ENCODE measurements at places on chromosomes 13 and 19.
A peak's percentile ranks its signal among the peaks of the same experiment; 100 is the strongest.

GRCh38 chr19:3708207-3708931 is at the start of gene TJP3:
TJP3 (plus strand) TSS chr19:3708384; CDS start chr19:3728433, 20,049 bp downstream.
- no peak for DNase-seq

DNA sequence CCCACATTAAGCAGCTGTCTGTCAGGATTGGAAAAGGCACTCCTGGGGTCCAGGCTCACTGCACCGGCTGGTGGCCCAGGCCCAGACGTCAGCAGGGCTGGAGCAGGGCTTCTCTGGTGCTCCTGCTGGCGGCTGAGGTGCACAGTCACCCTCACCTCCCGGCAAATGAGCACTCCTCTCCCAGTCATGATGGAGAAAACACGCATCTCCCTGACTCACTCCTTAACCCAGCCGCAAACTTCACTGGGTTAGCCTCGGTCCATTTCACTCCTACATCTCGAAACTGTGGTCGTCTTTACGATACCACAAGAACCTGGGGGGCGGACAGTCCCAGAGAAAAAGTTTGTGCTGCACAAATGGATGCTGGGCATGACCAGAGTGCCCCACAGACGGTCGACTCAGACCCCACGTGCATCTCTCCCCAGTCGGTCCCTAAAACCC is 3.3 kb upstream of the RASA3 start:
- DNase-seq, result no peak

DNA sequence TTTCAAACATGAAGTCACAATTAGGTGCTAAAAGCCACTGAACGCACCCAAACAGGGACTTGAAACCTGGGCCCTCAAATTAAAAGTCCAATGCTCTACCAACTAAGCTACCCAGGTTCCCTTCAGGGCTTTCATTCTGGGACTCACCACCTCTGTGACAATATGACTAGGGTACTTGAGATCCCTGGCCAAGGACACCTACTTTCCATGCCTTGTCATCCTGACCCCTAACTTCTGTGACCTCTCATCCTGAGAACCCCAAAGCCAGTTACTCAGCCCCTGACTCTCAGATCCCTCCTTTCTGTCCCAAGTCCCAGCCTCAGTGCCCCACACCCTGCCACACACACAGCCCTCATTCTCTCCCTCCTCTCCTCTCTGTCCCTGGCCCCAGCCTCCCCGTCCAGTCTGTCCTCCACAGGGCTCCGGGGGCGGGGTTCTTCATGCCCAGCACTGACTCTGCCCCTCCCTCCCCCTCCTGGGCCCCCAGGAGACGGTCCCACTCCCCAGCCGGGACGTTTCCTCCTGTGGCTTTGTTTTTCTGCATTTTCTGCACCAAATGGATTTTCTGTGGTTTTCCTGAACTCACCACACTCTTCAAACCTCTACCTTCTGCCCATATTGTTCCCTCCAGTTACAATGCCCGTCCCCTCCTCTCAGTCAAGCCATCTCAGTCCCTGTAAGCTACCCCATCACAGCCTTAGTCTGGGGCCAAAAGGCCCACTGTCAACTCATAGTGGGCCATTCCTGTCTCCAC is 7.0 kb downstream of the RCN3 start:
- no peak for DNase-seq

GRCh38 chr13:72508392-72508791 is 219.0 kb downstream of the MZT1 start:
- no peak for DNase-seq

DNA sequence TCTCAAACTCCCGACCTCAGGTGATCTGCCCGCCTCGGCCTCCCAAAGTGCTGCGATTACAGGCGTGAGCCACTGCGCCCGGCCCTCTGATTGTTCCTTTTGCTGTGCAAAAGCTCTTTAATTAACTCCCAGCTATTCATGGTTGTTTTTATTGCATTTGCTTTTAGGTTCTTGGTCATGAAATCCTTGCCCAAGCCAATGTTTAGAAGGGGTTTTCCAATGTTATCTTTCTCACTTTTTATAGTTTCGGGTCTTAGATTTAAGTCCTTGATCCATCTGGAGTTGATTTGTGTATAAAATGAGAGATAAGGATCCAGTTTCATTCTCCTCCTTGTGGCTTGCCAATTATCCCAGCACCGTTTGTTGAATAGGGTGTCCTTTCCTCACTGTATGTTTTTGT is 19.2 kb upstream of the GRTP1 start:
- no peak for DNase-seq

GRCh38 chr13:50208826-50209335 is 193.6 kb downstream of the KCNRG start:
- DNase-seq, result peak; percentile 91

GRCh38 chr13:109357751-109358471 is 428.5 kb downstream of the IRS2 start:
- DNase-seq, result peak; percentile 57

DNA sequence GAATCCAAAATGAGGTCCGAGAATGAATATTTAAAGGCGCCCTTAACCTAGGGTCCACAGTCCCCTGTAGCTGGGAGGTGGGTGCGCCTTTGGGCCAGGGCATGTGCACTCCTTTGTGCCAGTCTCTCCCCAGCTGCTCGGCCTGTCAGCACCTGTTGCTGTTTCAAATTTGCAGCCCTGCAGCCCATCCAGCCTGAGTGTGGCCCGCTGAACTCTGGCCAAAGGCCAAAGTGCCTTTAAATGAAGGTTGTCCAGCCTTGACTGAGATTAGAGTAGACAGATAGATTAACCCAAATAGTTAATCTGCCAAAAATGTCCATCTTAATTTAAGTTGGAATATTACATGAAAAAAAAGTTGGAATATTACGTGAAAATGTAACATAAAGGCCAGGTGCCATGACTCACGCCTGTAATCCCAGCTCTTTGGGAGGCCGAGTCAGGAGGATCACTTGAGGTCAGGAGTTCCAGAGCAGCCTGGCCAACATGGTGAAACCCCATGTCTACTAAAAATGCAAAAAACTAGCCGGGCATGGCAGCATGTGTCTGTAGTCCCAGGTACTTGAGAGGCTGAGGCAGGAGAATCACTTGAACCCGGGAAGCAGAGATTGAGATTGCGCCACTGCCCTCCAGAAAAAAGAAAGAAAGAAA is 25.3 kb downstream of the TPT1 start:
- no peak for DNase-seq

DNA sequence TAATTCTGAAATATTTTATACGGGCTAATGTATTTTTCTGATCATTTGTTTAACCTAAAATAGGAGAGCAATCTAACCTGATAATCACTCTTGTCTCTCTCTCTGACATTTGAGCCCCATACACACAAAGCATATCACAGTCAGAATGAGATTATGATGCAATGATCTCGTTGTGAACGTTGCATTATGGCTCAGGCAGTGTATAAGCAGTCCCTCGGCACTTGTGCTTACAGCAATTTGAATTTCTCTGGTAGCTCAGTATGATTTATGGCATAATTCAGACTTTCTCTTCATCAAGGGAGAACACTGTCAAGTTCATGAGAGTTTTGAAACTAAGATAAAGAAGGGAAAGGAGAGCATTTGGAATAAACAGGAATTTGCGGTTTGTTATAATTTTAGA is 256.1 kb downstream of the DACH1 start:
- no peak for DNase-seq

GRCh38 chr13:101306773-101307172 is 109.5 kb downstream of the NALCN start:
- no peak for DNase-seq

GRCh38 chr19:47124937-47125668 is 5.5 kb upstream of the SAE1 start:
- peak; percentile 82 for DNase-seq

DNA sequence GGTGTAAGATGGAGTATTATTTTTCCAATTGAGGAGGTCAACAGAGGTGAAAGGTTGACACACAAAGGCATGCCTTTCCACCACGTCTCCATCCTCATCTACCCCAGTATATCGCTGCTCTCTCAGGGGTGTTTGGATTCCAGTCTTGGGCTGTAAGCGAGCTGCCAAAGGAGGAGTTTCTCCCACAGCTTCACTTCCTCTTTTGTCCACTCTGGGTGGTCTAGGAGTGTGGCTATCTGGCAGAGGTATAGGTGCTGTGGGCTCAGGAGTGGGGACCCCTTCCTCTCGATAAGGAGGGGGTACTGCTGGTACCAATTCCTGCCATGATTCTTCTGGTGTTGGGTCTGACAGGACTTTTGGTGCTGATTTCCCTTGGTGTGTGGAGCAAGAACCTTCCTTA is 39.4 kb downstream of the ZNF846 start:
- no peak for DNase-seq

- DNase-seq, result no peak
Observed at GRCh38 chr19:7743425-7743841, 3.9 kb downstream of the CD209 start.

DNA sequence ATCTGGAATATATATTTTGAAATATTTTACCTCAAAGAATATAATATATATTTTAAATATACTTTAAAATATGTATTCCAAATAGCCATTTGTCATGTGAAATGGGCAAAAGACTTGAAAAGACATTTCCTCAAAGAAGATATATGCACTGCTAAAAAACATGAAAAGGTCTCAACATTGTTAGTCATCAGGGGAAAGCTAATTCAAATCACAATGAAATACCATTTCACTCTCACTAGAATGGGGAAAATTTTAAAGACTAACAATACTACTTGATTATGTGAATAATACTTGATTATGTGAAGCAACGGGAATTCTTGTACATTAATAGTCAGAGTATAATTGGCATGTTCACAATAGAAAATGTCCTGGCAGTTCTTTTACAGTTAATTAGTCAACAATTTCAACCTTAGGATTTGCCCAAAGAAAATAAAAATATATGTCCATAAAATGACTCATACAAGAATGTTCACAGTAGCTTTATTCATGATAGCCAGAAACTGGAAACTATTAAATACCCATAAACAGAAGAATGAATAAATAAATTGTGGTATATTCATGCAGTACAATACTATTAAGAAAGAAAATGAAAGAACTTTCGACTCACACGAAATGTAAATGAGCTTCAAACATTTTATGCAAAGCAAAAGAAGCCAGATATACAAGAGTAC is 6.8 kb upstream of the KBTBD6 start:
- peak; percentile 23 for DNase-seq

- DNase-seq, result no peak
Observed at GRCh38 chr19:34454685-34455084, 26.5 kb downstream of the UBA2 start.

DNA sequence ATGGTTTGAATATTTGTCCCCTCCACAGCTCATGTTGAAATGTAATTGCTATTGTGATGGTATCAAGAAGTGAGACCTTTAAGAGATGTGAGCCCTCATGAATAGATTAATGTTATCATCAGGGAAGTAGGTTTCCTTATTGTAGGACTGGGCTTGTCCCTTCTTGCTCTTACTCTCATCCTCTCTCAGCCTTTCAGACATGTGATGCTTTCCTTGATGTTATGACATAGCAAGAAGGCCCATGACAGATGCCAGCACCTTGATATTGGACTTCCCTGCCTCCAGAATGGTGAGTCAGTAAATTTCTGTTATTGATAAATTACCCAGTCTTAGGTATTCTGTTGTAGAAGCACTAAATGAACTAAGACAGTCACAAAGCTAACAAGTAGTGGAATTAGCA is 5.7 kb upstream of the ZMYM2 start:
- no peak for DNase-seq

DNA sequence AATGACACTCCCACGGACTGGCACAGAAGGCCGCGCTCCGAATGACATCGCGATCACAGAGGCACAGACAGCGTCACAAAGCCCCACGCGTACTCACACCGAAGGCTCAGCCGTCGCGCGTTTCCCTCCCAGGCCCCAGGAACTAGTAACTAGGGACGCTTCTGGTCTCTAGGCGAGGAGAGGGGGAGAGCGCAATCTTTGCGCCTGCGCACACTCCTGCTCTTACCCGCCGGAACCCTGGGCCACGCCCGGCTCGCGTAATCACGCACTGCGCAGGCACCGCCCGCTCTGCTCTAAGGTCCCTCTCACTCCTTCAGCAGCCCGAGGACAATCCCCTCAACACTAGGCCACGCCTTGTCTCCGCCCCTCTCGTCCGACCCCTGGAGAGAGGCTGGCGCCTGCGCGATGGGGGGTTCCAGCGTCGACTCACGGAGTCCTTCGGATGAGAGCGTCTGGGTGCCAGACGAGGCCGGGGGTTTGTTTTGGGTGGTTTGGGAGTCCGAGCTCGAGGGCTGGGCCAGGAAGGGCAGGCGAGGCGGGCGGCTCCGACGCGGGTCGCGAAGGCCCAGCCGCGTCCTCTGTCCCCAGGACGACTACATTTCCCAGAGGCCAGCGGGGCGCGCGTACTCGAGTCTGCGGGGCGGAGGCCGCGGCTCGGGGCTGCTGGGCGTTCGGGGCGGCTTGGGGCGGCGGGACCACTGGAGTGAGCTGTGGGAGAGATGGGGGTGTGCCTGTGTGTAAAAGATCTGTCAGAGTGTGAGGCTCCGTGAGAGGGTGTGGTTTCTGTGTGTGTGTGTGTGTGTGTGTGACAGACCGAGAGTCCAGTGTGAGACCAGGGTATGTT is at the start of gene ZNF471:
TSS of gene ZNF471 (plus strand) at position 410 of the 844 bp plus-strand sequence. CDS start 3,717 bp downstream, outside the sequence.
- DNase-seq, result peak; percentile 99

- DNase-seq, result no peak
Observed at GRCh38 chr19:7356899-7357627, 8.3 kb downstream of the ARHGEF18 start.

DNA sequence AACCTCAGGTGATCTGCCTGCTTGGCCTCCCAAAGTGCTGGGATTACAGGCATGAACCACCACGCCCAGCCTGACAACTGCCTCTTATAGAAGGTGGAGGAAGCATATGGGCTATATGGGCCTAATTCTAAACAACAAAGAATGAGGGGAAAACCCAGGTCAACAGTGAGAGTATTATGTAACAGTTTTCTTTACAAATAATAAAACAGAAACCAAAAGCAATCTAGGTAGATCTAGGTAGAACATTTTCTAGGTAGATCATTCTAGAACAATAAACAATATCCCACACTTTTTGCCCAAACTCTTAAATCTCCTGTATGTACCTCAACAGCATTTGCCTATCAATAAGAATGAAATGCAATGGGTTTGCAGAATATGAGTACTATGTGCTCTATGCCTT is 267.4 kb downstream of the ABCC4 start:
- DNase-seq, result no peak

DNA sequence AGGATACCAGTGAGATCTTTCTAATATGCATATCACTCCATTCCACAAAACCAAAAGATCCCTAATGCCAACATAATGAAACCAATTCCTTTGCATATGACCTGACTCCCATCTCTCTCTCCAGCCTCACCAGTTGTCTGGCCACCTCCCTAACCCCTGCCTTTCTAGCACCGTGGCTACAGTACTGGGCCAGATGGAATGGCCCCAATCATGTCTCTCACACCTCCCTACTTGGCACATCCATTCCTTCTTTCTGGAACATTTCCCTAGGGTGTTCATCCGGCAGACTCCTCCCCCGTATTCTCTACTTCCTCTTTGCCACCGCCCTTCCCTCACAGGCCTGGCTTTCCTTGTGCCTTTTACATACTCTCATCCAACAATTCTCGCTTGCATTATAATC is 62.0 kb downstream of the GPALPP1 start:
- no peak for DNase-seq
